ENCODE measurements at places on chromosomes 13 and 19. TPM values are rescaled to one million over a fixed set of nuclear protein-coding genes. Genes with fewer than 3 reads are reported as not detected.

DNA sequence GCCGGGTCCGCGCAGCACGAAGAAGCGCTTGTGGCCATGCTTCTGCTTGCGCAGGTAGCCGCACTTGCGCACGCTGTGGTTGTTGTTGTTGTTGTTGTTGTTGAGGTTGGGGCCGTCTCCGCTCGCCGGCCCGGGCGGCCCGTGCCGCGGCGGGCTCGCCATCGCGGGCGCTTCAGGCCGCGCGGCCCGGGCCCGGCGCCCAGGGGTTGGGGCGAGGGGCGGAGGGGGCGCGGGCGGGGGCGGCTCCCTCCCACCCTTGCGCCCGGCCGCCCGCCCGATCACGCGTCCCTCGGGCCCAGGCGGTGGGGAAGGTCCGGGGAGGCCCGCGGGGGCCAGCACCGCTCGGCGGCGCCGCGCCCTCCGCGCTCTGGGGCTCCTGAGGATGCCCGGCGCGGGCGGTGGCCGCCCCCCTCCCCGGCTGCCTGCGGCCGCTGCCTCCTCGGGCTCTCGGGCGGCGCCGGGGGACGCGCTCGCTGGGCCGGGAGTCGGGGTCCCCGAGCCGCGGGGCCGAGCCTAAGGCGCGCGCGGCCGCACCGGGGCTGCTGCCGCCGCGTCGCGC is 412 bp downstream of the IRS2 start:
- no peak for DNase-seq

DNA sequence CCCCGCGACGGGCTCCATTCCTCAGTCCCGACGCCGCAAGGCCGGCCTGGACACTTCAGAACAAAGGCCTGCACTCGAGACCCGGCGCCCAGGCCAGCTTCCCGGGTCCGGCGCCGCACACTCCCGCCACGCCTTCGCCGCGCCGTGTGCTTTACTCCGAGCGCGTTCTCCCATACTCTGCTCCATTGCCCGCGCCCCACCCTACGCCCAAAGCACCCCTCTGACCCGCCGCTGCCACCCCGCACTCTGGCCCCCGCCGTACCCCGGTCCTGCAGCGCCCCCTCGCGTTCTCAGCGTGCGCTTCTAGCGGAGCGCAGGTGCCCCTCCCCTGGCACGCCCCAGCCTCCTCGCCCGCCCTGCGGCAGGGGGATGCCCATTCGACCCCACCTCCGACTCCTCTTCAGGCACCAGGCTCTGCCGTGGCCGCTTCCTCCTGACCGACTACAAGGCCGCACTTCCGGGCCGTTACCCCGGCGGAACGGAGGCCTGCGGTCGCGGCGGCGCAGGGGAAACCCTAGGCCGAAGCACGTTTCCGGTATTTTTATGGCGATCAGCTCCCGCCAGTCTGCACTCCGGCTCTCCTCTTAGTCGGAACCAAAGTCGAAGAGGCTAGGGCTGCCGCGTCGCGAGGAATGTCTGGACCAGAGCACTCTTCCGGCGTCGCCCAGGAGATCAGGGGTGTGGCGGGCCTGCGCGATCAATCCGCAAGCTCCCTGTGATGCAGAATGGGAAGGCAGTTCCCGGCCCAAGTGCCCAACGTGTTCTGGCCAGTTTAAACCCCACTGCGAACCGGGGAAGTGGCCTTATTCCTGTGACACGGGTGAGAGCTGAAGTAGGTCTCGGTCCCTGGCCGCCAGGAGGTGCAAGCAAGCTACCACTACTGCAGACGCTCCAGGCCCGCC is at the start of gene ZBTB45:
ZBTB45 (minus strand) TSS at position 456 of the 902 bp plus-strand sequence. CDS start 2,137 bp downstream, outside the sequence.
- DNase-seq: peak; percentile 93

DNA sequence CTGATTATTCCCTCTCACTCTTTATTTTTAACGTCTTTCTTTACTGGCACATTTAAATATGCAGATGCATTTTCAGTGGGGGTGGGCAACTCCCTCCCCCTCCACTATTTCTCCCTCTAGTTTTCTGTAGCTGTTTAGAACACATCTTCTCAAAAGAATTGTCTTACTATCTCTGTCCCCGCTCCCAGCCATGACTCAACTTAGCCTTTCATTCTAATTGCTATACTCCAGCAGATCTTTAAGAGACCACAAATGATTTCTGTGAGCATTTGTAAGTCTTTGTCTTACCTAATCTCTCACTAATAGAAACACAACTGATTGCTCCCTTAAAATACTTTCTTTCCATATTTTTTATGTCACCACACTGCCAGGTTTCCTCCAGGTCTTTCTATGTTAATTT is 350.9 kb downstream of the SPRY2 start:
- DNase-seq: no peak

ZNF460 gene
- total RNA-seq: 58.2 TPM

GRCh38 chr13:112726016-112726767 is 36.4 kb downstream of the ATP11A start:
- no peak for DNase-seq

NLRP7 gene
- total RNA-seq: not detected

DNA sequence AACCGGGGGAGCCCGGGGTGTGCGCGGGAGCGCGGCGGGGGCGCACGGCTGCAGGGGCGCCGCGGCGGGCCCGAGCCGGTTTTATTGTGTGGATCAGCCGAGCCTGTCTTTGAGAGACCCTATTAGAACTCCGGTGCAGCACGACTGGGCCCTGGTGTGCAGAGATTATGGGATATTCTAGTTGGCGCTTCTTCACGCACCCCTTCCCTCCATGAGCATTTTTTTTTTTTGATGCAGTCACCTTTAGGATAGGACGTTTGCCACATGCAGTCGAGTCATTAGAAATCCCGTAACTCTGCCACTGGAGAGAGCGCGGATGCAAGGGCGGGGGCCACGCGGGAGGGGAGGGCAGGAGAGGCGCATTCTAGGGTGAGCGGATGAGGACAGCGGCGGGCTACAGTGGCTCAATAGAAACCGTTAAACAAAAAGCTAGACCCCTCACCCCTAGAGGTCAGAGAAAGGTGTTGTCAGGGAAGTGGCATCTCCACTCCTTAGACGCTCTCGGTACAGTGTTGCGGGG is 3.7 kb downstream of the FGF9 start:
- DNase-seq: no peak

- no peak for DNase-seq
Measured at GRCh38 chr19:45542234-45542668, 35.0 kb downstream of the VASP start.

DNA sequence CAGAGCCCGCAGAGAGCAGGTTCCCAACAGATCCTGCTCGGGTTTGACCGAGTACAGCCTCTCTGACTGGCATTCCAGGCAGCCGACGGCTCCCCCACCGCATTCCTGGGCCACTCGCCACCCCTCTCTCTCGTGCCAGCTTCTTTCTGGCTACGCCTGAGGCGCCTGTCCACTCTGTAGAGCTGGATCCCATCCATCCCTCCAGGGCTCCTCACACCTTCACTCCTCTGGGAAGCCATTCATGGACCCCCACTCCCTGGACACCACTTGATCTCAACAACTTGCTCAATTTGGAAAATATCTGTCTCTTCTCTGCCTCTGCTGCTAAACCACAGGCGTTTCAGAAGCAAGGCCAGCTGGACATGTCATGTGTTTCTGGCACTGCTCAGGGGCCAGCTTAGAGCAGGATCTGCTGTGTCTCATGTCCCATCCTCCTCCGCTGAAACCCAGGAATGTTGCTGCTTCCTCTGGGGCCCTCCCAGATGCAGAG is 30.6 kb upstream of the ATP1A3 start:
- DNase-seq: peak; percentile 31

DNA sequence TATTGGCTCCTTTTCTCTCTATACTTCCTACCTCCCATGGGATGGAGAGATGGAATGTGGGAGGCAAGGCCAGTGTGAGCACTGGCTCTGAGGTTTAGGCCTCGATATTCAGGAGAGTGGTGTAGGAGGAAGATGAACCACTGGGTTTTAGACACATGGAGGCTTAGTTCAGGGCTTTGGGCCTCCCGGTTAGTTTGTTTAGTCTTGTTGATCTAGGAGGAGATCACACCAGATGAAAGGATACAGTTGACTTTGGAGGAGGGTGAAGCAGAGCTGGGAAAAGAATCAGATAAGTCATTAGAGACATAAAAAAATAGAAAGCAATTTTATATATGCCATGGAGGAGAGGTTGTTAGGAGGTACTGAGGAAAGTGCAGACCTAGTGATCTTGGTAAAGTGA is 30.9 kb downstream of the RNASEH2B start:
- no peak for DNase-seq

GRCh38 chr19:1837625-1838105 is 10.6 kb downstream of the REXO1 start:
- DNase-seq: no peak

PALM gene
- total RNA-seq: 91.0 TPM

DNA sequence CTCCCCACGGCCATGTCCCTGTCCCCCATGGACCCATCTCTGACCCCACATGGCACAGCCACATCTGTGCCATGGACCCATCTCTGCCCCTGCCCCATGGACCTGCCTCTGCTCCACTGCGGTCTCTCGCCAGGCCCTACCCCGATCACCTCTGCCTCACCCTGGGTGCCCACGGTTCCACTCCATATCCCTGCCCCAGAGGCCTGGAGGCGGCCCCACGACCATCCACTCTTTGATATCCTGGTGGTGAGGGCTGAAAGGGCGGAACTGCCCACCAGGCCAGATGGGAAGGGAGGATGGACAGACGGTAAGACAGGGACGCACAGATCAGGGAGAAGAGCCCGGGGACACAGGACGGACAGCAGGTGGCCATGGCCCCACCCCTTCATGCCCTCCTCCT is 327 bp downstream of the PTGER1 start:
- no peak for DNase-seq

GRCh38 chr19:16860118-16860517 is 28.7 kb upstream of the F2RL3 start:
- DNase-seq: no peak

GRCh38 chr19:48833049-48833448 is 3.2 kb downstream of the HSD17B14 start:
- DNase-seq: no peak

DNA sequence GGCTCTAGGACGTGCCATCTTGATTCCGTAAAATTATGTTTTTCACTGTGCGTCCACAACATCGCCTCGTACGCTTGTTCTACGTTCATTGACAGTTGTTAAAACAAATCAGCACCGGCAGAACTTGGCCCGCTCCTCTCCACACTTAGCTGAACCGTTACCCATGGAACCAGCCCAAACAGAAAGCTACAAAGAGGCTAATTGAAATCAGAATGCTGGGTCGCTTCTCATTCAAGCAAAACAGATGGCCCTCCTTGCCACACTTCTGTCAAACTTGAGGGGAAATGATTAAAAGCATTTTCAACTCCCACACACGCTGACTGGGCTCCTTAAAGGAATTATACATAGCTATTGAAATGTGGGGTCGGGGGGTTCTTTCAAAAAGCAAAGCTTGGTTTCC is 71.6 kb downstream of the TM9SF2 start:
- no peak for DNase-seq

GRCh38 chr19:10848230-10848856 is at the start of gene C19orf38:
C19orf38 (plus strand) TSS chr19:10848415; CDS start chr19:10848509, 94 bp downstream.
- no peak for DNase-seq

ZIK1 gene
- 9.1 TPM for total RNA-seq

- DNase-seq: no peak
Measured at GRCh38 chr19:39502640-39503417, 4.1 kb downstream of the DLL3 start.

AMER2 gene
- not detected for total RNA-seq

PCDH9 gene
- total RNA-seq: 1.2 TPM

DNA sequence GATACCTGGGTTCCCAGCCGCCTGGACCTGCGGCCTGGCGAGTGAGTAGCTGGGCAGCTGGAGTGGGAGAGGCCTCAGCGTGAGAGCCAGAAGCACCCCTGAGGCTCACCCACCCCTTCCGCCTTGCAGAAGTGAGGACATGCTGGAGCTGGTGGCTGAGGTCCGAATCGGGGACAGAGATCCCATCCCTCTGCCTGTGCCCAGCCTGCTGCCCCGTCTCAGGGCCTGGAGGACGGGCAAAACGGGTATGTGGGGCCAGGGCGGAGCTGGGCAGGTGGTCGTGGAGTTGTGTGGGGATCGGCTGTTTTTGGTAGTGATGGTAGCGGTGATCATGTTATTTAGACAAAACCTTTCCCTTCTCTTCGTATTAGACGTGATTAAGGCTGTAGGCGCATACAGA is 4.6 kb downstream of the SCAF1 start:
- no peak for DNase-seq

DNA sequence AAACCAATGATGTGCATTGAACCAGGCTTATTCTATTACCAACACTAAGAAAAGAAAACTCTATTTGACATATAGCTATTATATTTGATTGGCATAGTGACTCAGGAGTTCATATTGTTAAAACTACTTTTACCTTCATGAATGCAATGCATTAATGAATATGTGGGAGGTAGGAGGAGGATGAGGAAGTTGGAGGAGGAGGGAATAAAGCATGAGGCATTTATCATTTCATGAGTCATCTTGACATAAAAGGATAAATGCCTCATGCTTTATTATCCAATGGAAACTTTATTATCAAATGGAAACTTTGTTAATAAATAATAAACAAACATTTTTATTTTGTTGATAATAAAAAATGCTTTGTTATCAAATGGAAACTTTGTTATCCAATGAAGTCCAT is 116.5 kb downstream of the SPRY2 start:
- no peak for DNase-seq

DNA sequence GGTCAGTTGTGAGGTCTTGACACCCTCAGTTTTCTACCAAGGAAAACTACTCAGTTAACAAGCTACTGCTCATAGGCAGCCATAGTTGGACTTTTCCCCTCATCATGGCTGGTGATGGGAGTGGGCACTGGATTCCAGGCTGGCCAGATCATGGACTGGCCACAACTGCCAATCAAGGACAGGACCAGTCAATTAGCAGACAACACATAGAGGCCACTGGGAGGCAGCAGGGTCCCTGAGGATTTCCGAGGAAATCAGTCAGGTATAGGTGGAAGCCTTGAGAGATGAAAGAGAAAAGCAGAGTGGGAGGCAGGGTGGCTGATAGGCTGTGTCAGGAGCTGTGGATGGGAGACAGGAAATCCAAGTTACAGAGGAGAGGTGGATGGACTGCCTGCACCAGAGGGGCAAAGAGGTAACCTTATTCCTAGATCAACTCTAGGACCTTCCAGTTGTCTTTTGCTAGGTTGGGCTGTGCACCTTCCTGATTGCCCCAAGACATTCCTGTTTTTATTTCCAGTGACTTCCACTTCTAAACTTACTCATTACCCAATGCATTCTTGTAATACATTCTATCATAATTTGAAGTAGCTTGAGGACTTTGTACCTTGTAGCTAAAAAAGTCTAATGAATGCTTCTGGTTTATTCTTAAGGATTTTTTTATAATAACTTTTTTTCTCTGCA is 361.8 kb downstream of the KCNRG start:
- no peak for DNase-seq

Data from uterus (tissue), 4 donors.